Stimulated activated CD4-positive, alpha-beta T cell treated with anti-CD3 and anti-CD28 coated beads, Interleukin-2, amount 100 ng/mL, for 24 hours (primary cell): ENCODE measurements at places on chromosomes 11 and 22.
A peak's percentile ranks its signal among the peaks of the same experiment; 100 is the strongest.

DNA sequence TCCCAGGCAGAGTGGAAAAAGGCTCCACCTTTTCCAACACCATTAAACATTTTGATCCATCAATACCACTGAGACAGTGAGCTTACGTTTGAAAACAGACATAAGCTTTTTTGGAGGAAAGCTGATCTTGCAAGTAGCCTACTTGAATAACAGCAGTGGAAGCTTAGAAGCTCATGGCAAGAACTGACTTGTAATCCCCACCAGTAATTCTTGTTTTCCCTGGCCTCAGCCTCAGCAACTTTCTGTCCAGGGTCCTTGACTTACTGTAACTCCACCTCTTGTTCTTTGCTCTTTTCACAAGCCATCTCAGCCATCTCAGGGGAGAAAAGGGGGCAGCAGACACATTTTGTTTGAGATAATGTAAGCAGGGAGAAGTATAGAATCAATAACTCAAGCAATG is 12.3 kb upstream of the MPZL2 start:
- DNase-seq = no peak

DNA sequence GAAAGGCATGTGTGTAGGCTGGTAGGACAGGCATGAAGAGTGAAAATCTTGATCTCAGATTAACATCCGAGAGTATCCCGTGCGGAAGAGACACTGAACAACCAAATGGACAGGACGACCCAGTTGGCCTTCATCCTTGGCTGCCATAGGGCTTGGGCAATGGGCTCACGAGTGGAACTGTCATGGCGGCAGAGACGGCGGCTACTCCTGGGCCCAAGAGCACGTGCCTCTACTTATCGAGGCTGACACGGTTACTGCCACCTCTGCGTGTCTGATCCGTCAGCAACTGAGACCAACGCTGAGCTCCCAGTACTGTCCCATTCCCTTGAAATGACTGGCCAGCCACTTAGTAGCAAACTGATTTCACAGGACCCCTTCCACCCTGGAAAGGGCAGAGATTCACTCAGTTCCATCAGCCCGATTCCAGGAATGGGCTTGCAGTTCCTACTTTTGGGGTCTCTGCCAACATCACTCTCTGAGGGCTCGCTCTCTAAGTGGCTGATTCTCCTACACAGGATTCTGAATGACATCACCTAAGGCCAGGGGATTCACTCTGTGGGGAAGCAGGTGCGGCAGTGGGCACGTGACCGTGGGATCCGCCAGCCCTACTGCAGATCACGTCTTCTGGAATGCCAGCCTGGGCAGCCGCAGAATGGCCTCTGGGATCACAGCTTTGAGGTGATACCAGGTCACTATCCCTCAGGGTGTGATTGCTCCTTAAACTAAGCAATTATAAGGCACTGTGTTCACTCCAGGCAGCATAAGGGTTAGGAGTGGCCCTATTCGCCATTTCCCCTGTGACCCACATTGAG is 97.8 kb downstream of the RPS6KA4 start:
- no peak for DNase-seq

GRCh38 chr11:33696931-33697638 is 3.5 kb downstream of the C11orf91 start:
- no peak for DNase-seq

- DNase-seq = no peak
Measured at GRCh38 chr11:30992513-30992849, 377.1 kb downstream of the DCDC1 start.

GRCh38 chr11:10309163-10310093 is 4.6 kb downstream of the ADM start:
- no peak for DNase-seq

DNA sequence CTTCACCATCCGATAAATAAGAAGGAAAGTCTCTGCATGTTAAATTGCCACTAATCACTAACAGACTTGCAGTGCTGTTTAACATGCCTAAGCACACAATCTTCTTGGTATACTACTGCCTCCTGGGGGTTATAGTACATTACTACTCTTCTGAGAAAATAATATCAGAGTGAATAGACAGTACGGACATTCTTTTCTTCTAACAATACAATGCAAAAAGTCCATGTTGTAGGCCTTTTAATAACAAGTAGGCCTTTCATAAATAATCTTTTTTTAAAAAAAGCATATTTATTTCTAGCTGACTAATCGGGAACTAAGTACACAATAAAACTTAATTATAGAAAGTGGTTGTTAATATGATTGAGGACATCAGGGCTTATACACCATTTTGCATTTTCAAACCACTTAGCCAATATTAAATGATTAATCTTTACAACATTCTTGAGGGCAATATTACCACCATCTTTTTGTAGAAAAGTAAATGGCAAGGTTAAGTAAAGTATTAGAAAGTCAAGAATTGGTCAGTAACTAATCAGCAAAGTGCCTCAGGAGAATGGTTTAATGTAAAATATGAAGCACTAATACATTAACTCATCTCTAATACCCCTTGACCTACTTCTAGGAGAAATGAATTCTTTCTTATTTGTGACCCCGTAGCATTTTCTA is 84.7 kb downstream of the TTC28 start:
- DNase-seq = no peak

DNA sequence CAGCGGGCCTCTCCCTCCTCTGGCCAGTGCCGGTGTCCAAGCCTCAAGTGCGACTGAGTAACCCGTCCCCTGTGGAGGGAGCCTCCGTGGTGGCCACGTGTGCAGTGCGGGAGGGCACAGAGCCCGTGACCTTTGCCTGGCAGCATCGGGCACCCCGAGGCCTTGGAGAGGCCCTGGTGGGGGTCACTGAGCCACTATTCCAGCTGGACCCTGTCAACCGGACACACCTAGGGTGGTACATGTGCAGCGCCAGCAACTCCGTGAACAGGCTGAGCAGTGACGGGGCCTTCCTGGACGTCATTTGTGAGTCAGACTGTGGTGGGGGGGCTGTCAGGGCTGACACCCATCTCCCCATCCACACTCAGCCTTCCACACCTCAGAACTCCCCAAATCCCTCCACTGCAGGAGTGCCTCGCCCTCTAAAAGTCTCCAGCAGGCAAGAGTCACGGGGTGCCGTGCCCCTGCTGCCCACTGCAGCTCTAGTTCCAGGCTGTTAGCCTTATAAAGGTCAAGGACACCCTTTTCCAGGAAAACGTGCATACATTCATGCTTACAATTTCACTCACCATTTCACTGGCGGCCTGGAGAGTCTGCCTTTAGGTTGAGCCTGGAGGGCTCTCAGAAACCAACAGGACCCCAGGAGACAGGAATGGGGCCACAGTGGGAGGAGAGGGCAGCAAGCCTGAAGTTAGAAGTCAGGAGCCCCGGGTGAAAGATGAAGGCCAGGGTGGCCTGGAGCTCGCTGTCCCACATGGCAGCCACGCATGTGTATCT is 2.6 kb downstream of the VSIG10L2 start:
- no peak for DNase-seq

GRCh38 chr11:78400702-78401101 is 16.9 kb downstream of the GAB2 start:
- DNase-seq = no peak

DNA sequence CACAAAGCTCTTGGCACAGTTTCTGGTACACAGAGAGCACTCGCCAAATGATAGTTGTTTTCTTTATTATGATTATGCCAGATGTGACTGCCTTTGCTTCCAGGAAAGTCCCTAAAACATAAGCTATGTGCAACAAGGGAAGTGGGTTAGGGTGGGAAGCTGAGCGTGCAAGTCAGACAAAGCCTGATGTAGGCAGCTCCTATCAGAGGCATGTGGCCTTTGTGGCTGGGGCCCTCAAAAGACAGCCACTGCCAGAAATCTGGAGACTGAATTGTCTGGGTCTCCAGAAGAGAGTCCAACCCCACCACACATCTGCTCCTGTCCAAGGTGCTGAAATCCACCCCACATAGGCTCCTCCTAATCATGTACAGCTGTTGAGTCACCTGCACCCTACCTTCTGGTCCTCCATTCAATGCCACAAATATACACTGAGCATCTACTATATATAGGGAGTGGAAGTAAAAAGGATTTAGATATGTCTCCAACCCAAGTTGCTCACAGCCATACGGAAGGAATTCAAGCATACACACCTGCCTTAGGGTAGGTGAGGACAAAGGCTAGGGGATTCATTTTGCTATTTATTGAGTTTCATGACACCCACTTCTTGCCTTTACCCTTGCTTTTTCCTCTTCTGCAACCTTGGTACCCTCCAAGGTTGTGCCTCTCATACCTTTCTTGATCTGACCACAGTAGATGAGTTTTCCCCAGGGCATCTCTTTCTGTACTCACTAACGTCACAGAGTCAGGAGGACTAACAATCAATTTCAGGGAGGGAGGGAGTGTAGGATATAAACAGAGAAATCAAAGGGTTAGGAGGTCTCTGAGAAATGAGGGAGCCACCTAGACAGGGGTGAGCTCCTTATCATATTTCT is 12.4 kb downstream of the SEC14L3 start:
- no peak for DNase-seq

GRCh38 chr11:86811637-86812321 is 11.4 kb downstream of the PRSS23 start:
- DNase-seq = no peak

DNA sequence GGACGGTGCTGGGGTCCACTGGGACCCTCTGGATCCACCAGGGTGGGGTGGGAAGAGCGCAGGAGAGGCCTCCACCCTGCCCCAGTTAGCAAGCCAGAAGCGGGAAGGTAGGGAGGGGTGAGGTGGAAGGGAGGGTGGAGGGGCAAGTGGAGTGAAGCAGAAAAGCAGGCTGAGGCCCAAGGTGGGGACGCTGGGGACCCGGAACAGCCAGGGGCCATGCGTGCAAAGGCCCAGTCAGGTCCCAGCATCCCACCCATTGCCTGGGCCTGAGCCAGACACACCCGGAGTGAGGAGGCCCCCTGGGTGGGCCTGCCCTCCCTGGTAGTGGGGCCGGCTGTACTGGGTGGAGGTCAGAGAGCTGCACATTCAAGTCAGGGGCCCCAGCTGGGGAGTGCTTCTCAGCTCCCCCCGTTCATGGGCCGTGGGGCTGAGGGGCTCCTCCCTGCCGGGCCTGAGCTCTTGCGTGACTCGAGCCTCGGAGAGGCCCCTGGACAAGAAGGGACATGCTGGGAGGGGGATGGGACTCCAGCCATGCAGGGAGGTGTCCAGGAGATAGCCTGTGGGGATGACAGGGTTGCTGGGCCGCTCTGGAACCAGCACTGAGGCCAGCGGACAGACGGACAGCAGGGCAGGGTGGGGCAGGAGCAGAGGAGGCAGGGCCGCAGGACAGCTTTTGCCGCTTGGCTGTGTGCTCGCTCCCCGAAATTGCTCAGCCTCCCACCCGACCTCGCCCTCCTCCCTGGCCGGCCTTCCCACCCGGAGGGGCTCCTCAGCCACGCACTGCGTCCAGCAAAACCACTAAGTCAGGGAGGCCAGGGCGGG is 7.7 kb downstream of the TNNT3 start:
- DNase-seq = no peak

DNA sequence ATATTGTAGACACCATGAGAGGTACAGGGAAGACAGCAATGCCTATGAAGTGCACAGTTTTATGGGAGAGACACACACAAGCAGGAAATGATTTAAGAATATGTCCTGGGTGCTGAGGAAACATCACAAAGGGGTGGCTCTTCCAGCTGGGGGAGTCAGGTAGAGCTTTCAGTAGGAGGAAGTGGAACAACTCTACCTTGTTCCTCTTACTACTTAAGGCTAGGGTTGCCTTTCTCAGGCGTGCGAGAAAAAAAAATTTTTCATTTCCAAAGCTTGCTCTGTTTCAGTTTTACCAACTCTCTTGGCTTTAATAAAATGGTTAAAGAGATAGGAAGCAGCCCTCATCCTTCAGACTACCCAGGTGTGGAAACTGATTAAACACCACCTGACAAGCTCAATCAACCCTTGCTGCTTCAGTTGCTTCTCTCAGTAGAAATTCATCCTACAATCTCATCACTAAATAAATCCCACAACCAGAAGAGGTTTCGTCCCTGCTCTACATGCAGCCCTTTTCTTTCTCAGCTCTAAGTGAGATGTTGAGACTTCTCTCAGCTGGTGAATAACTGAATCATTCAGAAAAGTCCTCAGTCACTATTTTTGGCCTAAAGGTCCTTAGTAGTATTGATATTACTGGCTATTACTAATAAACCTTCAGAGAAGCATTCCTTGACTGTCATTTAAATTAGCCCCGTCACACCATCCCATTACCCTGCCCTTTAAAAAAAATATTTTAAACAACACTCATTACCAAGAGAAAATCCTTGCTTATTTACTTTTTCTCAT is 5.9 kb downstream of the ABTB2 start:
- DNase-seq = no peak

DNA sequence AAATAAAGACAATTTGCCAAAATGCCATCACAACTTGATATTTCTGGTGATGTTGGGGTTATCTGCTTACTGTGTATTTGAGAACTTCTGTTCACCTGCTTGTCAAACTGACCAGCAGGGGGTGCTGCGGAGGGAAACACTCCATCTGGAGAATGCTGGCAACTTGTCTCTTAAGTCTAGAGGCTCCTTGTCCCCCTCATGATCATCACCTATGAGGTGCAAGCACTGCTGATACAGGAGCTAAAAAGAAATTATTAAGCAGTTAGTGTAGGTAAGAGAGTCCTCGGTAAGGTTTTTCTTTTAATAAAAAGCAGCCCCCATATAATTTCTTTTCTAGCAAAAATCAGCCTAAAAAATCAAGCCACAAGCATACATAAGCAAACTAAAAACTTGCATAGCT is 32.7 kb upstream of the GLYATL1B start:
- DNase-seq = peak; percentile 89

DNA sequence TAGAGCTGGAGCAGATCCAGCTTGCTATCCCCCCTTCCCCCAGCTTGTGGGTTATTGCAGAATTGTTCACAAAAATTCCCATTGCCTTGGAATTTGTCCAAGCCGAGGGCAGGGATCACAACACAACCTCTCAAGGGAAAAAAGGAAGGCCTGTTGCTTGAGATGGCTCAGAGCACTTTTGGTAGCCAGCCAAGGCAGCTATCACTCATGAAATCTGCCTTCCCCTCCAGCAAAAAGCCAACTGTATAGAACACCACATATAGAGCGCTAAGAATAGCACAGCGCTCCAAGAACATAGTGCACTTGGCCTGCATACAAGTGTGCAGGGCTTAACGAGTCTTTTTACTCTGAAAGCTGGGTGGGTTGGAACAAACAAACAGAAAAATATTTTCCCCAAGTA is 46.2 kb downstream of the FAM83F start:
- DNase-seq = no peak

- no peak for DNase-seq
Measured at GRCh38 chr11:1892116-1892515, 421 bp upstream of the PRR33 start.

DNA sequence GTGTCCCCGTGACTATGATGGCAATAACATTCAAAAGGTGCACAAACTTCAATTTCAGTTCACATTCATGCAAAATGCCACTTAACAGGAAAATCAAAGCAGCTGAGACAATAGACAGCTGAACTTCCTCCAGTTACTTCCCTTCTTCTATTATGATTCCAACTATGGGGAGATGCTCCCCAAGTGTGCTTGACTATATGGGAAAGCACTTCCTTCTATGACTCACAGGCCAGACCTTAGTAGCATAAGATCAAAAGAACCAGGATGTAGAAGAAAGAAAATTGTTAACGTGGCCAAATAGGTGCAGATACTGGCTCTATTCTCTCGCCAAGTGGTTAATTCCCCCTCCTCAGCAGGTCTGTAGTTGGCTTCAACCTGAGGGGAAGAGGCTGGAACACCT is 7.8 kb upstream of the FAT3 start:
- no peak for DNase-seq
